ENCODE measurements at places on chromosomes 1 and 21.

DNA sequence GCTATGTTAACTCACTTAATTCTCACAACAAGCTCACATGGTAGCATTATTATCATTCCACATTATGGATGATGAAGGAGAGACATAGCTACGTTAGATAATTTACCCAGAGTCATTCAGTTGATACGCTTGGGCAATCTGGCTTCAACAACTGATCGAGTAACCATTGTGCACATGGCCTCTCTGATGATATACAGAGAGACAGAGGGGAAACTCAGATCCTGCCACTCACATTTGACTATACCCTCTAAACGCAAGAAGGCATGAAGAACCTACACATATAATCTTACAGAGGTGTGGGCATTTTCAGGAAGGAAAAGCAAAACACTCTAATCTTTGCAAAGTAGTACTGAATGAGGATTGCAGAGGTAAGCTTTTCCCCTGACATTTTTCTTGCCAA lies 360.1 kb downstream of the BARHL2 start:
- no peak for DNase-seq

DNA sequence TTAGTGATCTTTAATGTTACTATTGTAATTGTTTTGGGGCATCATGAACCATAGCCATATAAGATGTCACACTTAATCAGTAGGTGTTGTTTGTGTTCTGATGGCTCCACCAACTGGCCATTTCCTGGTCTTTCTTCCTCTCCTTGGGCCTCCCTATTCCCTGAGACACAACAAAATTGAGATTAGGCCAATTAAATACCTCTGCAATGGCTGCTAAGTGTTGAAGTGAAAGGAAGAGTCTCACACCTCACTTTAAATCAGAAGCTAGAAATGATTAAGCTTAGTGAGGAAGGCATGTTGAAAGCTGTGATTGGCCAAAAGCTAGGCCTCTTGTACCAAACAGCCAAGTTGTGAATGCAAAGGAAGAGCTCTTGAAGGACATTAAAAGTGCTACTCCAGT lies 30.7 kb downstream of the PPP2R5A start:
- DNase-seq, result no peak

- no peak for DNase-seq
Measured at GRCh38 chr1:162213281-162213912, 143.9 kb downstream of the NOS1AP start.

GRCh38 chr1:26787381-26787705 lies 407 bp upstream of the PIGV start:
- peak; percentile 46 for DNase-seq

- DNase-seq, result no peak
Measured at GRCh38 chr1:158016651-158017335, 23.3 kb downstream of the KIRREL1 start.

DNA sequence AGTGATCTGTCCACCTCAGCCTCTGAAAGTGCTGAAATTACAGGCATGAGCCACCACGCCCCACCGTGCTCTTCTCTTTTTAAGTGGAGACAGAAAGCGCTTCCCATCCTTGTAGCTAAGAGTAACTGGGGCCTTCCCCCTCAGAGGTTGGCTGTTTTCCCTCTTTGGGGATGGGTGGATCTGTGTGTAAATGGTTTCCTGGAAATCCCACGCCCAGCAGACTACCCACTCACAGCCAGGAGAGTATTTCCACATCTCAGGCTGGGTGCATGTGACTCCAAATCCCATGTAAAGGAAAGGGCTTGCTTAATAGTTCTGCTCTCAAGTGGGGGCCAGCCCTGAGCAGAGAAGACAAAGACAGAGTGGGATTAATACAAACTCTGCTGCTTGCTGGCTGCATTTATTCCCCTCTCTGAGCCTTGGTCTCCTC lies 19.6 kb upstream of the TCEA3 start:
- DNase-seq, result no peak

GRCh38 chr1:155809088-155809487 lies 47.9 kb downstream of the GON4L start:
- no peak for DNase-seq

- DNase-seq, result no peak
Measured at GRCh38 chr21:38853421-38853919, 47.7 kb downstream of the ETS2 start.

DNA sequence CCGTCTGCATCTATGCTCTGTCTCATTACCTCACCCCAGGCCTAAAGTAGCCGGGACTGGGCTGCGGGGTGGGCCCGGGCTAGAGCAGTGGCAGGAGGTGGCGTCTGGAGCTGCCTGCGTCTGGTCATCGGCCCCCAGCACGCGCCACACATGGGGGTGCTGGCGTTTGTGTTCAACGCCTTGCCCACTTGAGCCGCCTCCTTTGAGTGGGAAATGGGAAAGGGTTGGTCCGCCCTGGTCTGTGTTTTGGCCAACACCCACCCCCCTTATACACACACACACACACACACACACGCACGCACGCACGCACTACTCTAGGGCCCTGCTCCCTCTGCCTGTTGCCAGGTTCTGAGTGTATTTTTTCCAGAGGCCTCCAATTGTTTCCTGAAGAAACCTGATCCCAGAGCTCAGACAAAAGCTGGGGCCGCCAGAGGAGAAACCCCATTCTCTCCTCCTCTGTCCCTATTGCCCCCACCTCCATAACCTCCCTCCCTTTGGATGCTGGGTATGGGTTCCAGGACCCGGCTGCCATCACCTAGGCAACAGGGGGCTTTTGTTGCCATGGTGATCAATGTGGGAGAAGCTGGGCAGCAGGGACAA lies 10.1 kb downstream of the VANGL2 start:
- no peak for DNase-seq

GRCh38 chr1:183609759-183610452 lies 19.6 kb upstream of the NCF2 start:
- no peak for DNase-seq

DNA sequence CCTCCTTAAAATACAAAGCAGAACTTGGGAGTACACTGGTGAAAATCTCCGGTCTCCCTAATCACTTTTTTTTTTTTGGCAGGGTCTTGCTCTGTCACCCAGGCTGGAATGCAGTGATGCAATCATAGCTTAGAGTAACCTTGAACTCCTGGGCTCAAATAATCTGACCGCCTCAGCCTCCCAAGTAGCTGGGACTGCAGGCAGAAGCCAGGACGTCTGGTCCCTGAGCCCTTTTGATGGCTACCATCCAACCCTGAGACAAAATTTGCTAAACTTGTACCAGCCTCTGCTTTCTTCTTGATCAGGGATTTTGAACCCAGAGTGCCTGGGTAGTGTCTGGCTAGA lies 4.1 kb downstream of the L1TD1 start:
- no peak for DNase-seq
